Non-pigmented ciliary epithelial cell (primary cell): ENCODE measurements at places on chromosomes 1 and 21.
A peak's percentile ranks its signal among the peaks of the same experiment; 100 is the strongest.

GRCh38 chr1:201560328-201561194, 21.6 kb downstream of the NAV1 start:
- DNase-seq = no peak

GRCh38 chr1:227899820-227900449, 47.8 kb downstream of the WNT9A start:
- DNase-seq = no peak

GRCh38 chr1:178284058-178284457, 190.2 kb downstream of the RASAL2 start:
- no peak for DNase-seq

DNA sequence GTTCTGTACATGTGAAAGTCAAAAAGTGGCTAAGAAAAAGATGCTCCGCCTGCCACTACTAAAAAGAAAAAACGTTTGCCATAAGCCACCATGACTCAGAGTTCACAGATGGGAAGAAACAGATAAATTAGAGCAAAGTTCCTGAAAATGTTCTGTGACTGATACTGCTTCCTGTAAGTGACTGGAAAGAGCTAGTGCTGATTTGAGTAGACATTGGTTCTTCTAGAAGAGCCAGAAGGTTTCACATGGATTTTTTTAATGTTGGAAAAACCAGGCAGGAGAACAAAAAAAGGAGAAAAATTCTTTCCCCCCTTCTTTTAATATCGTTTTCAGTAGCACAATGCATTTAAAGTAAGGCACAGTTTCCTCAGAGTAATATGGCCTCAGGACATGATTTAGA, 221.4 kb downstream of the HLX start:
- DNase-seq = peak; percentile 56

- DNase-seq = no peak
Observed at GRCh38 chr1:181089676-181090544, 1.4 kb downstream of the IER5 start.

DNA sequence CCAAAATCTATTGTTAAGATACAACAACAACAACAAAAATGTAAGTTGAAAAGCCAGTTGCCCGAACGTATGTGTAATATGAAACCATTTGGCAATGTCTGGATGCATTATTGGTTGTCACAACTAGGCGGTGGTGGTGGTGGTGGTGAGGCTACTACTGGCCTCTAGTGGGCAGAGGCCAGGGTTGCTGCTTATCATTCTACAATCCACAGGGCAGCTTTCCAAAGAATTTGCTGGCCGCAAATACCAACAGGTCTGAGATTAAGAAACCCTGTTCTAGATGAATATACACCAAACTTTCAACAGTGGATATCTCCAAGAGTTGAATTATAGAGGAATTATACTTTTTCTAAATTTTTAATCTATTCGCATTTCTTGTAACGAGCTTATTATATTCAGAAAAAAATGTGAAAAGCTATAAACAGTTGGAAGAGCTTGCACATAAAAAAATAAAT, 26.8 kb upstream of the ZNF697 start:
- DNase-seq = peak; percentile 35

DNA sequence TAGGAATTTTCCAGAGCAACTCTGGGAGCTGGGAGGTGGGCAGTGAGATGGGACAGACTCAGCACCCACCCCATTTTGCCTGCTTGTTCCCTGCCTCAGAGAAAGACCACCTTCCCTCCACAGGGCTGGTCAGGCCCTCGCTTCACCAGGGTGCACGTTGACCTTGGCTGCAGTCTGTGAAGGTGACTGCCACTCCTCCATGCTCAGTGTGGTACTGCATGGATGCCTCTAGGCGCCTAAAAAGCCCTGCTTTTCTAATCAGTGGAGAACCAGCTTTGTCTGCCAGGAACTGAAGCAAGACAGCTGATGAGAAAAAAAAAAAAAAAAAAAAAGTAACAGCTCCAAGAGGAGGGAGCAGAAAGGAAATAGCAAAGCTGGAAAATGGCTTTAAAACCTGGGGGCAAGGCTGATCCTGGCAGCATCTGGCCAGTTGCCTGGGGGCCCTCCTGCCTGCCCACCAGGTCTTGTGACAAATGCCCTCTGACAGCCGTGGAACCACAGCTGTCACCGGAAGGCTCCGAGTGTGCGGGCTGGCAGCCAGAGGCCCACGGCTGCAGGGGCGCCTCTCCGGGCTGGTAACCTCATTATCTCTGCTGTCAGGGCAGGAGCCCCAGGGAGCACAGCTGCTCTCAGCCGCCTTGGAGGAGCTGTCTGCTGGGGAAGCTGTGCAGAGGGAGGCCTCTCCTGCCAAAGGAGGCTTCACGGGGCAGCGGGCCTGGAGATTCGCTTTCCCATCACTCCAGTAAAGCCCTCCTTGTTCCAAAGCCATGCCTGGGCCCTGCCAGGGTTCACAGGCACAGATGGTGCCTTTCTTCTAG, 13.7 kb downstream of the KIAA1614 start:
- no peak for DNase-seq

DNA sequence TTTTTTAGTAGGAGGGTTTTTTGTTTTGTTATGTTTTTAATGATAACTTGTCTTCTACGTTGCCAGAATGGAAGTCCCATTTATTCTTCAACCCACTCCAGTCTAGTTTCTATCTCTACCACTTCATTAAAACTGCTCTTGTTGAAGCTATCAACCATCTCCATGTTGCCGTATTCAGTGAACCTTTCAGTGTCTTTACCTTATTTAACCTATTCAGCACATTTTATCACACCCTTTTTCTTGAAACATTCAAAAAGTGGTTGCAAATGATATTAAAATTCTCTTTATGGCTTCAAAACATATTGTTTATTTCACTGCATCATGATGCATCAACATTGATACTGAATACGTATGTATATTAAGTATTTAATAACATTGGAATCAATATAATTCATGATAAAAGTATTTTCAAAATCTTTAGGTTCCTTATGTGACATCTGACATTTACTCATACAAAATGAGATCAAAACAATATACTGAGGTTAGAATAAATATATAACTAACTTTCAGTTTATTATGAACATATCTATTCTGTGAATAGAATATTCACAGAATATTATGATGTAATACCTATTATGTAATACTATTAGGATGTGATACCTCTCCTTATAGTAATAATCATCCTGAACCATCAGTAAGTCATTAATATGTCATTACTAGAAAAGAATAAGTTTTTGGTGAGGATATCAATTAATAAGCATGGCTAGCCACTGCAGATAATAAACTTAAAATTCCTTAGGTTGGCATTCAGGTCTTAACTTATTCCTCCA, 52.0 kb upstream of the ADAR start:
- no peak for DNase-seq

DNA sequence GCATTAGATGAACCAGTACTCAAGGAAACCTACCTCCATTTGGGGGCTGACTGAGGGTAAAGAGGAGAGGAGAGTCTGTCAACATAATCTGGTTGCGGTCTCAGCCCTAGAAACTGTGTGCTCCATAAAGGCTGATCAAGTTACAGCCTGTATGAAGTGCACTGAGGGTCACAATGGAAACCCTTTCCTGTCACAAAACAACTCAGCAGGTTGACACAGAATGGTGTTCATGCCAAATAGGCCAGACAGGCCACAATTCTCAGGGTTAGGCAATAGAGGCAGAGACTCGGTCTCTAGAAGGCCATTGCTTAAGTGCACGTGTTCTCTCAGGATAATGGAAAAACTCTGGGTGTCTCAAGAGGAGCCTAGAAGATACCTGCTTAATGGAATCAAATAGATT, 4.1 kb upstream of the ANKRD35 start:
- DNase-seq = no peak

GRCh38 chr1:225735252-225736149, 42.1 kb upstream of the SRP9 start:
- DNase-seq = peak; percentile 89

DNA sequence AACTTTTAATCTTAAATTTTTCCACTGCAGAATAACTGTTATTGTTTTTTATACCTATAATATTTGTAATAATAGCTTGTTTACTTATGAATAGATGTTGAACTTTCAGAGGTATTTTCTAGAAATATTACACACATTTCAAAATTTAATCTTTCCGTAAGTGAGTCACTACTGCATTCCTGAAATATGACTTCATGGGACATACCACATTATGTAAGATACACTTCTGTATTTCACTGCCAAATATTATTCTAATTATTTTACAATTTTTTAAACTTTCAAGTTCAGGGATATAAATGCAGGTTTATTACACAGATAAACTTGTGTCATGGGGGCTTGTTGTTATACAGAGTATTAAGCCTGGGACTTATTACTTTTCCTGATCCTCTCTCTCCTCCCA, 2220.5 kb downstream of the NCAM2 start:
- DNase-seq = no peak

- no peak for DNase-seq
Observed at GRCh38 chr1:41977326-41977725, 58.6 kb upstream of the HIVEP3 start.

DNA sequence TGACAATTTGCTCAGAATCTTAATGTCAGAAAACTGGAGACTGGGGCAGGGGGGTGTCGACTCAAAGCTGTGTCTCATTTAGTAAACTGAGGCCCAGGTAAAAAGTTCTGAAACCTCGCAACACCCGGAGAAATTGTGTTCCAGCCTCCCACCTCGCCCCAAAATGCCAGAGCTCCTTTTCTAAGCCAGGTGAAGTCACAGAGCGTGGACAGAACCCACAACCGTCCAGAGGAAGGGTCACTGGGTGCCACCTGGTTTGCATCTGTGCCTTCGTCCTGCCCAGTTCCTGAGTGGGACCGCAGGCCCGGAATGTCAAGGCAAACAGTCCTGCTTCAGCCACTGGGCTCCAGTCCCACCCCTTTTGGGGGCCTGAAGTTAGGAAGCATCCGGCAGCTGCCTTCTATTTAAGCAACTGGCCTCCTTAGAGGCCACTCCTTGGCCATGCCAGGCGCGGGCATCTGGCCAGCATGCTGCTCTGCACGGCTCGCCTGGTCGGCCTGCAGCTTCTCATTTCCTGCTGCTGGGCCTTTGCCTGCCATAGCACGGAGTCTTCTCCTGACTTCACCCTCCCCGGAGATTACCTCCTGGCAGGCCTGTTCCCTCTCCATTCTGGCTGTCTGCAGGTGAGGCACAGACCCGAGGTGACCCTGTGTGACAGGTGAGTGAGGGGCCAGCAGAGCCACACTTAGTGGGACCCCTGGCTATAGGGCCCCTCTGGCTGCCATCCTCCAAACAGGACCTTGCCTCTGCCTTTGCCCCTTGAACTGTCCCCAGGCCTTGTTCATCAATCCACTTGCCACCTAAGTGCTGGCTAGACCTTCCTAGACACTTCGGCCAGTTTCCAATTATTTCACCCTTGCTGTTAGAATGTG, at the start of gene TAS1R1:
Gene TAS1R1 (plus strand): TSS at position 401 of the 872 bp plus-strand sequence. CDS start 67 bp downstream, at position 468.
- DNase-seq = no peak

GRCh38 chr1:16960560-16961296, 19.7 kb downstream of the MFAP2 start:
- DNase-seq = no peak
